ENCODE measurements at places on chromosomes 2 and 18.
A peak's percentile ranks its signal among the peaks of the same experiment; 100 is the strongest.

DNA sequence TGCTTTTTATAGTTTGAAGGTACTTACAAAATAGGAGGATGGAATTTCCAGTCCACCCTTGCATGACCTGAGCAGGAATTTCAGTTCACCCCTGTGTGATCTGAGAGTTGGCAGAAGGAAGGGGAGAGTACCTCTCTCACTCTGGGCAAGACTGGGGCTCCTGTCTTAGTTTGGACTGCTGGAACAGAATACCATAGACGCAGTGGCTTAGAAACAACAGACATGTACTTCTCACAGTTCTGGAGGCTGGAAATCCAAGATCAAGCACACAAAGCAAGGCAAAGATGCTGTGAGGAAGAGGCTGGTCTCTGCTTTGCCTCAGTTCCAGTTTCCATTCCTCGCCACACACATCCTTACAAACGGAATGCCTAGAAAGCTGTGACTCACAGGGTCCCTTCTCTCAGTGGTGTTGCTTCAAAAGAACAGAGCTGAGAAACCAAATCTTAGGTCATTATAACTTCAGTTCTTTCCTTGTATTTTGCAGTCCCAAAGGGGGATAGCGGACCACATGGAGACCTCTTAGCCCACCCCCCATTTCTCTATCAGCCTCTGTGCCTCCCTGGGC, 108.8 kb upstream of the HAAO start:
- no peak for DNase-seq

- DNase-seq = no peak
Measured at GRCh38 chr18:50933684-50934083, 34.2 kb upstream of the ELAC1 start.

DNA sequence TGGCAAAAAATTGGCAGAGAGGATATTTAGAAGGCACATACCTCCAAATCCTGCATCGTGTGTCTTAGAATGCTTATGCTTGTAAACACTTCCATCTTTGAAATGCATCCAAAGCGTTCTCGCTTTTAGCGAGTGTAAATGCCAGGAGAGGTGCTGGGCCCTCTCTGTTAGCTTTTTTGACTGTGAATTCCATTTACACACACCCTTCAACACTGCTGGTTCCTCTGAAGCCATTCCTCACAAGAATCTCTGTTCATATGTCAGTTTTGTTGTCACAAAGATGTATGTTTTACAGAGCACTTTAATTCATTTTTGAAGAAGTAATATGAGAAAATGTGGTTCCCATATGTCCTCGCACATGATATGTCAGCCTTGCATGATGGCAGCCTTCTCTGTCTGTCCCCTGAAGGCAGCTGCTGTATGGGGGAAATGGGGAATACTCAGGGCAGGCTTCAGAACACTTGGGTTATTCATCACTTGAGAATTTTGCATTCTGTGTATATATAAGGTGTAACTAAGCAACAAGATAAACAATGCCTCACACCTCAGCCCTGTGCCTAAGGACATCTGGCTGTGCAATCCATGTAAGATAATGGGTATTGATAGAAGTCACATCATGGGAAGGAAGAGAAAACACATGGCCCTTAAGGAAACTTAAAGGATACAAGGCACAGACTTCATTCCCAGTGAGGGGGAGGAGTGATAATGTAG, 52.3 kb downstream of the RAB27B start:
- no peak for DNase-seq

DNA sequence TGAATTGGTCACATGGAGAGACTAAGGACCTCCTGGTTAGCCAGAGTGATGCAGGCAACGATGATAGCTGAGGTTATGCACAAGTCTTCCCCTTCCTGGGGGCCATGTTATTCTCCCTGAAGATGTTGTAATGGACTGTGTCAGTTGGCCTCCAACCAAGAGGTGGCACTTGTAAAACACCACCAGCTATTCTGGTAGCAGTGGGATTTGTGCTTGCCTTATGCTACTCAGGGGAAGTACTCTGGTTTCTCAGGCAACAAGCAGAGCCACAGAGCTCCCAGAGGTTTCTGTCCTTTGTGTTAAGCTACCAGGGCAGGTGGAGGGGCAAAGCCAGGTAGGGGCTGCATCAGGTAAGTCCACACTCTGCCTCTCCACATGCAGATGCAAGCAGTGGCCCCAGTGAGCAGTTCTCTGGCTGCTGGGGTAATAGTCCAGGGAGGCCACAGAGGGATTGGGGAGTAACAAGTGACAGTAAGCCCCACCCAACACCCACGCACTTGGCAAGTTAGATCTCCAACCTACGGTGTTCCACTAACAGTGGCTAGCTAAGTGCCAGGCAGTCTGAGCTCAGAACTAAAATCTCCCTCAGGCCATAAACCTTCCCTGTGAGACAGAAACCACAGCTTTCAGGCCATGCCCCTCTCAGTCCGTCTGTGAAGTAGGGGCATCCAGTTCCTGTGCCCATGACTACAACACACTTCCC, 99.7 kb downstream of the RND3 start:
- no peak for DNase-seq

GRCh38 chr18:7417727-7418126, 149.4 kb upstream of the PTPRM start:
- no peak for DNase-seq

DNA sequence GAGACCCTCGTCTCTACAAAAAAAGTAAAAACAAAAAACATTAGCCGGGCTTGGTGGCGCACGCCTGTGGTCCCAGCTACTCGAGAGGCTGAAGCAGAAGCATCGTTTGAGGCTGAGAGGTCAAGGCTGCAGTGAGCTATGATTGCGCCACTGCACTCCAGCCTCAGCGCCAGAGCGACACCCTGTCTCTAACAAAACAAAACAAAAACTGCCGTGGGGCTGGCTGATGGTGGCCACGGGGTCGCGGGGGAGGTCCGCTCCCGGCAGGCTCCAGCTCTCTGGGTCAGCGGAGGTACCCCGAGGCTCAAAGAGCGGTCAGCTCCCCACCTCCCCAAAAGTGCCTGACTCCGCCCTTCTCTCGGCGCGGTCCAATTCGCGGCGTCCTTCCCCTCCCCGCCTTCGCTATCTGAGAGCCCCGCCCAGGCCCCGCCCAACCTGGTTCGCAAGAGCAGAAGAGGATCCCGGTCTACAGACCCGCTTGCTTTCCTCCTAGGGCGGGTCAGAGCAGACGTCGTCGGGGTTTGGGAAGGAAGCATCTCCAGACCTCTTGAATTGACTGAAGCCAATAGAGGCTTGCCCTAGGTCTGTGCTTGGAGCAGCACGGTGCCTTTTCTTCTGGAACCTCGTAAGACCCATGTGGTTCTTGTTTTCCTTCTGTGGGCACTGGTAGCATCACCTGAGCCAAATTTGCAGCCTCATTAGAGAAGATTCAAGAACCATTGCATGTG, 7.8 kb downstream of the RAX start:
- peak; percentile 92 for DNase-seq

DNA sequence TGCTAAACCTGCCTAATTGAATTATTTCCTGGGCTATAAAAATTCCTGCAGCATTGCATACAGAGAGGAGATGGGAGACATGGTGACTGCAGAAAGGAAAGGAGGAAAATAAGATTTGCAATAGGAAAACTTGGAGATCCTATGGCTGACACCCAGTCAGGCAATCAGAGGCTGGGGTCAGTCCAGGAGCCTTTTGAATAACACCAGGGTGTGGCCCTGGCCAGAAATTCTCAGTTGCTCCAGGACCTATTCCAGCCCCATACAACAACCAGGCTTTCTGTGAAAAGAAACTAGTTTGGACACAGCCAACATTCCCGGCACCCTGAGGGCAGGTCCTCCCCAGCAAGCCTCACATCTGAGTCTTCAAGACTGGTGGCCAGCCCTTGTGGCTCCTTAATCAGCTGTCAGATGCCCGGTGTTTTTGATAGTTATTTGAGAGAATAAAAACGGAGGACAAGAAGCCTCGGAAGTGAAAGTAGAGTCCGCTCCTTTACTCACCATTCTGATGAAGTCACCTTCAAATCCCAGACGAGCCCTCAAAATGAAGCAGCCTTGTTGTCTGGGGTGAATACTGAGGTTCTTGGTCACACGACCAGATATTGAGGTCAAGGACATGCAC, 31.1 kb upstream of the GMCL1 start:
- DNase-seq = peak; percentile 19

DNA sequence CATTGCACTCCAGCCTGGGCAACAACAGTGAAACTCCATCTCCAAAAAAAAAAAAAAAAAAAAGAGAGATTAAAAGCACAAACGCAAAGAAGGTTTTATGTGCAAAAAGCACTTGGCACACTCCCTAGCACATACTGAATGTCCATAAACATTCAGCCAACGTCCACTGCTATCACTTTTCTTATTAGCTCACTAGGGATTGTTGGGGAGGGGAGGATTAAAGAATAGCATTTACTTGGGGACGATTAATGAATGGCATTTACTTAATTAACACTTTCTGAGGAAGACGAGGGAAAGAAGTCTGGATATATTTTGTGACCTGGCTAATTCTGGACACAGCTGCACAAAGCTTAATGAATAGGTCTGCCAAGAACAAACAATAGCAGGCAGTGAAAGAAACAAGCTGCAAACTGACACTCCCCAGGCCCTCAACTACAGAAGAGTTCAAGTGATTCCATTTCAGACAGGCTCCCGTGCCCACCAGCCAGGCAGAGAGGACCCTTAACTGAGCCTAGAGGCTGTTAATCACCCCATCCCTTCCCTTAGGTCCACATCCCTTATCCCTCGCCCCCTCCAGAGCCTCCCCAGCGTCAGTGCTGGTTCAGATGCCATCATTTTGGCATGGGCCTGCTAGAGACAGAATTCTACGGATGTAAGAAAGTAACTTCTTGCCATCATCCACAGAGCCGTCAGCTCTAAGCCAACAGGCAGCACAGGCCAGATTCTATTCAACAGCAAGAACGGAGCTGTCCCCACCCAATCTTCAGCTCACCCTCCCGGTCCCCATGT, 7.4 kb downstream of the CYB5A start:
- DNase-seq = peak; percentile 53

DNA sequence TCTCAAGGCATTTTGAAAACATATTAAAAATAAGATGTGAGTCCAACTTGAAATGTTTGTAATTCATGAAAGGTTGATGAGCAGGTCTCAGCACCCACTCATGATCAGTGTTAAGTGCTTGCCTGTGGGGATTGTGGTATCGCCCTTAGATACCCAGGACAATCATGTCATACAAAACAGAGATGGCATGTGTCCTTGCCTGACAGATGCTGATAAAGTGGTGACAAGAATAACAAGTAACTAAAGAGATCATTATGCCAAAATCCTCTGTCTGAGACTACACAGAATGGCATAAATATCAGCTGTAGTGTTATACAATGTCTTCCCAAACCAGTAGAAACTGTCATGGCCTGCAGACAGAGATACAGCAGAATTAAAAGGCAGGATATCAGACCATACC, 930.3 kb downstream of the SUCLG1 start:
- DNase-seq = no peak

- DNase-seq = no peak
Measured at GRCh38 chr2:106350980-106351379, 117.2 kb downstream of the RGPD3 start.

- no peak for DNase-seq
Measured at GRCh38 chr2:178747767-178748166, 59.5 kb downstream of the TTN start.

DNA sequence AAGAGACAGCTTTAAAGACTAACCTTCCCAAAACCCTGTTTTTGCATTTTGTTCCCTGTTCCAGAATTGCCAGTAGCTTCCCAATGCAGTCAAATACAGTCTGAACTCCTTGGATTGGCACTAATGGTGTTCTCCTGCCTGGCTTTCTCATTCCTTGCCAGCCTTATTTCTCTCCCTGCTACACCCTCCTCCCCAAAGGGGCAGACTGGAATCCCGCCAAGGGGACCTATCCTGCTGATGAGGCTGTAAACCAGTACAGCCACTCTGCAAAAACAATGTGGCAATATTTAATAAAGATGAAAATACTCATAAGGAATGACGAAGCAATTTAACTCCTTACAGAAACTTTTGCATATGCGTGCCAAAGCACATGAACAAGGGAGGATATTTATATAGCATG, 4.5 kb upstream of the SLC4A5 start:
- DNase-seq = no peak

DNA sequence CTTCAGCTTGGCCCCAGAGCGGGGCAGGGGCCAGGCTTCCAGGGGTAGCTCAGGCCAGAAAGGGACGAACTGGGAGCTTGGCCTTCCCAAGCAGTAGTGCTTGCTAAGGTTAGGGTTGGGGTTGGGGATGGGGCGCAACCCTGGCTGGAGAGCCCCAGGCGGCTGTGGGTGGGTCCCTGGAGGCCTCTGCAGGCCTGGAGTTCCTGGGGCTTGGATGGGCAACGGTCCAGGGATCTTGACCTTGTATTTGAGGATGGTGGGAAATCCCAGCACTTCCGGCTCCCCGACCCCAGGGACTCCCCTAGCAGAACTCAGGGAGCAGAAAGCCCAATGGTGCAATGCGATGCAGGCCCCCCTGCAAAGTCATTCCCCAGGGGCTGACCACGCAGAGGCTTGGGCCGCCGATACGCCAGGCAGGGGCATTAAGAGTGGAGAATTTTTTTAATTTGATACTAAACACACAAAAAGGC, 12.6 kb upstream of the MLPH start:
- DNase-seq = no peak

All from retina (tissue), 1 donor.